Omental fat pad (tissue), 4 donors: ENCODE measurements at places on chromosomes 7 and 10. TPM values are rescaled to one million over a fixed set of nuclear protein-coding genes. Genes with fewer than 3 reads are reported as not detected.

The ACTL6B gene
- not detected for total RNA-seq

DNA sequence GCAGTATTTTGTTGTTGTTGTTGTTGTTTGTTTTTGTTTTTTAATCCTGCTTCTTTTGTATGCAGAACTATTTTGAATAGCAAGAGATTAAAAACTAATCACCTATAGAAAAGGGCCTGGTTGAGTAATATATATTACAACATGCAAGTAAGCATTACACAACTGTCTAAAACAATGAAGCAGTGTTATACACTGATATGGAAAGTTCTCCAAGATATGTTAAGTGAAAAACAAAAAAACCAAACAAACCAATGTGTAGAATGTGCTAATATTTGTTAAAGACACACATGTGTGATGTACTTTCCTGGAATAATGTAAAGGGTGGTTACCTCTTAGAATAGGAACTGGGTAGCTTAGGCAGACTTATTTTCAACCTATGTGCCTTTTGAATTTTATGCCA lies 117.4 kb downstream of the ZNF365 start:
- no peak for DNase-seq

DNA sequence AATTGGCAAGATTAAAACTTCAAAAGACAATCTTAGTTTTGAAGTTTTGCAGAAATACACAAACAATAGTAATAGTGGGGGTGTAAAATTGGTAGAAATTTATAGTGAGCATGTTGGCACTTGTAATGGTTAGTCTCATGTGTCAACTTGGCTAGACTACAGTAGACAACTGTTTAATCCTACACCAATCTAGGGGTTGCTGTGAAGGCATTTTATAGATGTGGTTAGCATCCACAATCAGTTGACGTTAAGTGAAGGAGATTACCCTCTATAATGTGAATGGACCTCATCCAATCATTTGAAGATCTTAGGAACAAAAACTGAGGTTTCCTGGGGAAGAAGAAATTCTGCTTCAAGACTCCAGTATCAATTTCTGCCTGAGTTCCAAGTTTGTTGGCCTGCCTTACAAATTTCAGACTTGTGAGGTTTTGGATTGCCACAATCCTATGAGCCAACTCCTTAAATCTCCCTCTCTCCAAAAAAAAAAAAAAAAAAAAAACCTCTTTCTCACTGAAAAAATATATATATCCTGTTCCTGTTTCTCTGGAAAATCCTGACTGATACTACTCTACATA lies 531.6 kb upstream of the IGFBP3 start:
- no peak for DNase-seq

DNA sequence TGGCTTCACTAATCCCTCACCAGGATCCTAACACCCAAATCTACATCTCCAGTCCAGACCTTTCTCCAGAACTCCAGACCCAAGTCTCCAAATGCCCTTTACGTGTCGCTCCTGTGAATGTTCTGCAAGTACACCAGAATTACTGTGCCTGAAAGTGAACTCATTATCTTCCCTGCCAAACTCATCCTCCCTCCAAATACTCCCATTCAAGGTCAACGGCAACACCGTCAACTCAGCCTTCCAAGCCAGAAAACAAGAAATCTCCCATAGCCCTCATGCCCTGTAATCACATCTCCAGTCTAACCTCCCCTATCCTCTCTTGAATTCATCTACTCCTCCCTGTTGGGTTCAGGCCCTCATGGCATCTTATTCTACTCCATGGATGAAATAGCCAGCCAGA lies 12.3 kb downstream of the CREB3L2 start:
- no peak for DNase-seq

GRCh38 chr7:81385370-81385769 lies 384.5 kb downstream of the HGF start:
- no peak for DNase-seq

DNA sequence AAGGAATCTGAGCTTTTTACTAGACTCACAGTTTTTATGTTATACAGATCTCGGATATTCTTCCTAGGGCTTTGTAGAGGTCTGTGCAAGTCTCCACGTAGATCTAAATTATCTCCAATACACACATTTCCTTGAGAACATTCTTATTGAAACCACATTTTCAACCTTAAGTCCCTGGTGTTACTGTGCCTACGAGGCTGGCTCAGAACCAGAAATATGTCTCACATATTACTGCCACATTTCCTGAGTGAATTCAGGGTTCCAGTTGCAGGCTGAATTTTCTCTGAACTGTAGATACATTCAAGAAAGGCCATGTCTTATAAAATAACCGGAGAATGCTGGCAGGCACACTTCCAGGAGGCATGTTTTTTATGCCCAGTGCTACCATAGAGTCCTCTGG lies 46.5 kb downstream of the INHBA start:
- no peak for DNase-seq

- no peak for DNase-seq
Observed at GRCh38 chr7:3569643-3570042, 268.6 kb downstream of the SDK1 start.

The PLAU gene
- total RNA-seq, result 48.3 TPM

- DNase-seq, result no peak
Observed at GRCh38 chr7:47292832-47293309, 289.0 kb downstream of the TNS3 start.

DNA sequence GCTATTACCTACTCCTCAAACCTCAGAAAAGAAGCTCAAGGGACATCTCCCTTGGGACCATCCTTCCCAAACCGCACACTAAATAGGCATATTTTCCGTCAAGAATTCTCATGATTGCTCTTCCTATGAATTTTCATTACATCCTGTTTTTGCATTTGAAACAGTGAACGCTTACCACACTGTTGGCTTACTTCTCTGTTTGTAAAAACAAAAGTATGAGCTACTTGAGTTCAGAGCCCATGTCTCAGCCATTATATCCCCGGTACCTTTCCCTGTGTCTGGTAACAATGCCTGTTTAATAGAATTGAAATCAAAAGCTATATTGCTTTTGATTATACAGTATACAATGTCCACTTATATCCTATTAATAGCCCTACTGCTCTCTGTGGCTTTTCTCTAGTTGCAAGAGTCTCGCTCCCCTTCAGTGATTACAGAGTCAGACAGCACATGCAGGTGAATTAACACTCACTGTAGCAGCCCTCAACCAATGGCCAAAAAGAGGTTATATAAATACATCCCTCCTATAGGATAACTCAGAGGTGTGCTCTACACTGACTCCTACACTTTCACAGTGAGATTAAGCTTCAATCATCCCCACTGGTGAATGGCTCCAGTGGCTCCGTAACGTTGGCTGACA lies 264.4 kb downstream of the SORCS1 start:
- DNase-seq, result no peak

GRCh38 chr10:3278771-3279170 lies 106.2 kb upstream of the PITRM1 start:
- DNase-seq, result no peak

GRCh38 chr10:71539442-71540118 lies 142.9 kb downstream of the CDH23 start:
- DNase-seq, result no peak
